Right atrium auricular region (tissue), 2 donors: ENCODE measurements at places on chromosomes 12 and 14.

DNA sequence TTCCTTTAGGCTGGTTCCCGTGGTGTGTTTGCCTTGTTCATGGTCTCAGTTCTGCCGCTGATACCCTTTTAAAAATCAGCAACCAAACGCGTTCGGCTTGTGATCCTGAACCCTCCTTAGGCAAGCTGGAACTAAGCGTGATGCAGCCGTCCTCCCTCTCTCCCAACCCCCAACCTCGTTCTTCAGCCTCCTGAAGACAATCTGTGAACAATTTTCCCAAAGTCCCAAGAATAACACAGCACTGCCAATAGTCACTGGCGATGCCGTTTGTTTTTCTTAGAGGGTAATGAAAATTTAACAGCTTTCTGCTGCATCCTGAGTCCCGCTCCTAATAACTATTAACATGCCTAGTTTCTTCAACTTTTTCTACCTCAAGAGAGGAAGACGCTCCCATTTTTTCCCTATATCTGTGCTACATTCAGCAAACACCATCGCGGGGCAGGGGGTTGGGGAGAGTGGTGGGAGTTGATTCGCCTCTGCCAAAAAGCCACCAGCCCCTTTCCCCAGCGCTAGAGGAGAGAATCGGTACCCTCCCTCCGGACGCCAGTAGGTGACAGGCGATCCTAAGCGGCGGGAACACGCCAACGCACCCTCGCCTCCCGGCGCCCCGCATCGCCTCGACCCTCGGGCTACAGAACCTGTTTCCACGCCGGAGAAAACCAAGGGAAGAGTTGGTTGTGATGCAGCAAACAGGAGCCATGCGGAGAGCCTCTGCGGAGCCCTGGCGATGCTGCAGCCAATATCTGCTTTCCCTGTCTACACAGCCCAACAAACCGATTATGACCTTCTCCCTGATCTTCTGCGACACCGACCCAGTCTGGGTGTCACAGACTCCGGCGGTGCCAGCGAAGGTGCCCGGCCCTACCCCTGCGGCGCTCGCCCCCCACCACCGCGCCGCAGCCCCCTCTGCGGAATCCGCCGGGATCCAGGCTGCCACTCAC, 752 bp downstream of the PRICKLE1 start:
- DNase-seq: no peak

GRCh38 chr14:86799244-86799647, 1193.7 kb downstream of the GALC start:
- no peak for DNase-seq

- no peak for DNase-seq
Measured at GRCh38 chr12:119624966-119625365, 31.4 kb downstream of the TMEM233 start.

GRCh38 chr12:54439521-54440255, 20.6 kb upstream of the ITGA5 start:
- no peak for DNase-seq

DNA sequence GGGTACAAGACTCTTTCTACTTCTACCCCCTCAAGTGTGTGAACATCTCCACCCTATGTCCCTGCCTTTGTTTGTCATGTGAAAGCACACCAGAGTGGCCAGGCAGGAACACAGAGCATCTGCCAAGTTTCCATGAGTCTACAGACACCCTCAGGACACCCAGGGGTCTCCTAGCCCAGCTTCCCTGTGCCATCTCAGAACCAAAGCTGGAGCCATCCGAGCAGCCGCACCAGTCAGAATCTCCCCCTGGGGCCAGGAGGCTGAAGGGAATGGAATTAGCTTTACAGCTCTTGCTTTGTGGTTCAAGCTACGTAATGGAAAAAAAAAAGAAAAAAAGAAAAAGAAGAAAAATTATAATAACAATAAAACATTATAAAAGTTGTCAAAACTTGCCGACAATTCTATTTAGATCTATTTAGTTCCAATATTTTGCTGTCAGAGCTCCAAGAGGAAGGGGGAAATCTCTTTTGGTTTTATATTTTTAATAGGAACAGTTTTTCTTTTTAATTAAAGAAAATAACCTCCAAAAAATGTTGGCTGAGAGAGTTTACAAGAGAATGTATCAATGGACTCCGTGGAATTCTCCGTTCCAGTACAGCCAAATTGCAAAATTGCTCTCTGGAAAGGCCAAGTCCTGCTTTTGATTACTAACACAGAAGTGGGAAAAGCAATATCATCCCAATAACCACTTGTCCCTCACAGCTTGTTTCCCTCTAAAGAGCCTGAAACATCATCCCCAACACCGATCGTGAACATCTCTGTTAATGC, 37.1 kb downstream of the TBX5 start:
- peak; percentile 71 for DNase-seq

- DNase-seq: no peak
Measured at GRCh38 chr14:41360126-41360525, 246.6 kb upstream of the LRFN5 start.

DNA sequence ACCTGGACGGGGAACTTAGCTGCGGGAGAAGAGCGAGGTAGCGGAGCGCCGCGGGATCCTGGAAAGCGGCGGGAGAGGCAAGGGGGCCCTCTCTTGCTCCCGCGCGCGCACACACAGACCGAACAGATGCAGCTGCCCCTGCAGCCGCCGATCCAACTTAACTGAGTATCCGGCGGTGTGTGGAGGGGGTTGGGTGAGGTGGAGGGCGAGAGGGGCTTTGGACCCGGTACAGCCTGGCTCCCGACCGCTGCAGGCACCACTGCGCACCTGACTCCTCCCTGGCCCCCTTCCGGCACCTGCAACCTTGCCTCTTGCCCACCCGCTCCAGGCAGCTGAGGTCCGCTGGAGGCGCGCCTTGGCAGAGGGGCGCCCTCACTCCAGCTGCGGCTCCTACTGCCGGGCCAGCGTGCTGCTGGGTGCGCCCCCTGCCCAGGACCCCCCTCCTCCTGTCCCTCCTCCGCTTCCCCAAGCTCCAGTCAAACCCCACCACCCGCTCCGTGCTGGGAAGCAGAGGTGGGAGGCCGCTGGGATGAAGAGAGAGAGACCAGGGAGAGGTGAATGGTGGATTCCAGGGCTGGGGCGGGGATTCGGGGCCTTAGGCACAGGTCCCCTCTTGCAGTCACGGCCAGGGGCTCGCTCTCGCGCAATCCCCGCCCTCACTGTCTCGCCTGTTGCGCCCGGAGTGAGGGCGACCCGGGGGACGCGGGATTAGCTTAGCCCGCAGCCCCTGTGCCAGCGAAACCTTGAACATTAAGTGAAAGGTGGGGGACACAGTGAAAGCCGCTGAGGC, 2.6 kb downstream of the DIO3 start:
- no peak for DNase-seq

DNA sequence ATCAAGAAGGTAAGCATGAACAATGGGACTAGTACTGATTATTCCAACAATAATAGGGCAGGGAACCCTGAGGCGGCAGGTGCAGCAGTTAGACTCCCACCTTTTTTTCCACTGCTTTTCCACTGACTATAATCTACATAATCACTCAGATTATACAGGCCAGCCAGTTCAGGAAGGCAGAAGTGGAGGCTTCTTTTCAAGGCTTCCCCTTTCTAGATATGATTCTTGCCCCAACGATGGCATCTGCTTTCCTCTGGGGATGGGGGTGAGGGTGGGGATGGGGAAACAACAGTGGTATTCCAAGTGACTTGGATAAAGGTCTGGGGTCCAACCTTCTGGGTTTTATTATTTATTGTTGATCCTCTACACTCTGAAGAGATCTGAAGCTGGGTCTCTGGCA, 331 bp downstream of the NCKAP1L start:
- no peak for DNase-seq

GRCh38 chr14:39266525-39266870, 32.8 kb downstream of the MIA2 start:
- peak; percentile 70 for DNase-seq

GRCh38 chr12:38850461-38850860, 54.9 kb downstream of the CPNE8 start:
- DNase-seq: no peak

DNA sequence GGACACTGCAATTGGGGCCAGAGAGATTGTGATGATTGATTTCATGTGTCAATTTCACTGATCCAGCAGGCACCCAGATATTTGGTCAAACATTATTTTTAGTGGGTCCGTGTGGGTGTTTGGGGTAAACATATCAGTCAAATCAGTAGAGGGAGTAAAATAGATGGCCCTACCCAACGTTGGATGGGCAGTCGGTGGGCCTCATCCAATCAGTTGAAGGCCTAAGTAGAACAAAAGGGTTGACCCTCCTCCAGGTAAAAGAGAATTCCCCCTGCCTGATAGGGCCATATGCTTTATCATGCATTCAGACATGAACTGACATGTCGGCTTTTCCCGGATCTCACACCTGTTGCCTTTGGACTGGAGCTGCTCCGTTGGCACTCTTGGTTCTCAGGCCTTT, 195.1 kb upstream of the CAND1 start:
- no peak for DNase-seq

GRCh38 chr12:120590741-120591407, 9.7 kb upstream of the POP5 start:
- no peak for DNase-seq

DNA sequence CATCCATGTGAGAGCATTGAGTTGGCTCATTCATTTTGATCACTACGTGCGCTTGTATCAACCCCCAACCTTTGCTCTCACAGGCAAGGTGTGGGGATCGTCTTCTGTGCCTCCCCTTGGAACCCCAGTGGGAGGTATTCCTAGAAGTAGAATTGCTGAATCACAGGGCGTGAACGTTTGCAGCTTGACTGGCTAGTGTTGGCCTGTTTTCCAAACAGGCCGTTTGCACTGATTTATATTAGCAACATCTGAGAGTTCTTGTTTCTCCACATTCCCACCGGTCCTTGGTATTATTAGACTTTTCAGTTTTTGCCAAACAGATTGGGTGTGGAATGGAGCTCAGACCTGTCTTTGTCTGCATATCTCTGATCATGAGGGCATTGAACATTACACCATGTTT, 288.6 kb upstream of the PWP1 start:
- no peak for DNase-seq

DNA sequence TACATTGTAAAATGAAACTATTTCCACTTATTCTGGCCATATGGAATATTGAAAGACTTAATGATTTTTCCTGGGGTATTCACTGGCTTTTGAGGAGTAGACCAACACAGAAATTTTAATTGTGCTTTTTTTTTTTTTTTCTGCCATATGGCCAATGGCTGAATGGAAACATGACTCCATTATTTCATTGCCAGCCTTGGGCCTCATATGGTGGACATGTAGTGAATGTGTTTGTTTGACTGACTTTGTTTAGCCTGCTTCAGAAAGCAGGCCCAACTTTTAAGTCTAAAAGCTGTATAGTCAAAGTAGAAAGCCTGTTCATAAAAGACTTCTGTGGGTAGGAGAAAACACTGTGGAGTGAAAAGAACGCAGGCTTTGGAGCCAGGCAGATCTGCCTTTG, 2.4 kb downstream of the GNG2 start:
- DNase-seq: no peak

DNA sequence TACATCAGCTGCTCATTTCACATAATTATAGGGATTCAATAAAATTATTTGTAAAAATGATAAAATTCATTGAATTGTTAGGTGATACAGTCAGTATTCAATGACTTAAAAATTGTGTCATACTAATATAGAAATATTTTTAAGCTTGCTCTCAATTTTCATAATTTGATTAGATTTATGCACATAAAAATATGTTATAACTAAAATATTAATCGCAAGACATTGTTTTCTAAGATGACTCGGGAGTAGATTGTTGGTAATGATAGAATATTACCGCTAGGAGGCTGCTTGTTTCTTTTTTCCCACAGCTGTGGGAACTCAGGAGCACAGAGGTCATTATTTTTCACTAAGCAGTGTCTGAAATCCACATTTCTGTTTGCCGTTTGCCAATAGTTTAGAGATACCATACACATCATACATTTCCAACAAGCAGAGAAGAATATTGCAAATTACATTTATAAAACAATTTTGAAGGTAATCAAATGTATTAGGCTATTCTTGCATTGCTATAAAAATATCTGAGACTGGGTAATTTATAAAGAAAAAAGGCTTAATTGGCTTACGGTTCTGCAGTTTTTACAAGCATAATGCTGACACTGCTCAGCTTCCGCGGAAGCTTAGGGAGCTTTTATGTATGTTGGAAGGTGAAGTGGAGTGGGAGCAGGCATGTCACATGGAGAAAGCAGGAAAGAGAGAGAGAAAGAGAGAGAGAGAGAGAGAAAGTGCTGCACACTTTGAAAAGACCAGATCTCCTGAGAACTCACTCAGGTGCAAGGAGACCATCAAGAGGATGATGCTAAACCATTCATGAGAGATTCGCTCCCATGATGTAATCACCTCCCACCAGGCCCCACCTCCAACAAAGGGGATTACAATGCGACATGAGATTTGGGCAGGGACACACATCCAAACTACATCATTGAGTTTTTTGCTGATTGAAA, 9.2 kb downstream of the CD69 start:
- DNase-seq: no peak

DNA sequence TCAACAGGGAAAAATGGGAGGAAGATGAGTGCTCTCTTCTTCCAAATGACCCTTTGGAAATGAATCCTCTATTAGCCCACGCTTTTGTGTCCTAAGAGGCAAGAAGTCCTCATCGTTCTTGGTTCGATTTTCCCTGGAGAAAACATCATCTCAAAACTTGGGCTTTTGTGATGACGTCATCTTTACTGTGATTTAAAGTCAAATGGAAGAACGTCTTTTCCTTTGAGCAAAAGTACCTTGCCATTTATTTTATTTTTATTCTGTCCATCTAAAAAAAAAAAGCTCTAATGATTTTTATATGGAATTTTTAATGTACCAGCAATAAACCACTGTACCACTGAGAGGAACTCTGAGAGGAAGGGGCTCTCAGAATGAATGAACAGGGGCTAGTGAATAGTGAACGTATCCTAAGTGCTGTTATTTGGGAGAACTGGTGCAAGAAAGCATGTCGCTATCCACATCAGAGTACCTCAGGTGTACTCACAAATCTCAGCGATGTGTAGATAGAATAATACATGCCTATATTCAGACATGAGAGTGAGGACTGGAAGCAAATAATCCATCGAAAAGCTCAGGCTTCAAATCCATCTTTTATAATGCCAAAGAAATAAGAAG, 124.8 kb downstream of the HMGA2 start:
- no peak for DNase-seq

DNA sequence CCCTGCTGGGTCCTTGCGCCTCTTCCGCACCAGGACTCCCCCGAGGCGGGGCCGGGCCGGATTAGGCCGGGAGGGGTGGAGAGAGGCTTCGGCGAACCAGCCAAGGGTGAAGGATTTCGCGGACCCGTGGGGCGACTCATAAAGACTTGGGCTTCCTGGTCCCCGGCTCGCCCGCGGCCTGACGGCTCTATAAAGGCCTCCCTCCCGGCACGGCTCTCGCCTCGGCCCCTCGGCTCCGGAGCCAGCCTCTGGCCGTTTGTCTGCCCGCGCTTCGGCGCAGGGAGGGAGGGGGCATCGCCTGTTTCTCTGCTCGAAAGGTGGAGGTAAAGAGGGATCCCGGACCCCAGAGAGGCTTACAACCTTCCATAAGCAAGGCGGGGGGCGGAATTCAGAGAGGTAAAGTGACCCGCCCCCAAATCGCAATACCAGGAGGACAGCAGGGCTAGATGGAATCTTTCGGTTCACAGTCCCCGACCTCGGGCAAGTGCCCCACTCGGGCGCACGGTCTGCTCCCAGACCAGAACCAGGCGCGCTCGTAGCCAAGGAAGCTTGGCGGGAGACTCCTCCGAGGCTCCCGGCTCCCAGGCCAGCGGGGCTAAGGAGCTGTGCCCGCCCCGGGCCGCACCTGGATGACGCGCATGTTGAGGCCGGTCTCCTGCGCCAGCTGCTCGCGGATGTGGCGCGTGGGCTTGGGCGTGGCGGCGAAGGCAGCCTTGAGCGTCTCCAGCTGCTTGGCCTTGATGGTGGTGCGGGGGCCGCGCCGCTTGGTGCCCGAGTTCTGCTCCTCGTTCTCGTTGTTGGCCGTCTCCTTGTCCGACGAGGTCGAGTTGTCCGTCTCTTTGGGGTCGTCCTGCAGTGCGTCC, 3.9 kb downstream of the LHX5 start:
- DNase-seq: no peak

- no peak for DNase-seq
Measured at GRCh38 chr14:54453252-54453651, 12.1 kb upstream of the CNIH1 start.
